ENCODE measurements at places on chromosomes 6 and 20.

GRCh38 chr20:24863356-24863755 is 85.7 kb upstream of the CST7 start:
- peak; percentile 59 for DNase-seq

DNA sequence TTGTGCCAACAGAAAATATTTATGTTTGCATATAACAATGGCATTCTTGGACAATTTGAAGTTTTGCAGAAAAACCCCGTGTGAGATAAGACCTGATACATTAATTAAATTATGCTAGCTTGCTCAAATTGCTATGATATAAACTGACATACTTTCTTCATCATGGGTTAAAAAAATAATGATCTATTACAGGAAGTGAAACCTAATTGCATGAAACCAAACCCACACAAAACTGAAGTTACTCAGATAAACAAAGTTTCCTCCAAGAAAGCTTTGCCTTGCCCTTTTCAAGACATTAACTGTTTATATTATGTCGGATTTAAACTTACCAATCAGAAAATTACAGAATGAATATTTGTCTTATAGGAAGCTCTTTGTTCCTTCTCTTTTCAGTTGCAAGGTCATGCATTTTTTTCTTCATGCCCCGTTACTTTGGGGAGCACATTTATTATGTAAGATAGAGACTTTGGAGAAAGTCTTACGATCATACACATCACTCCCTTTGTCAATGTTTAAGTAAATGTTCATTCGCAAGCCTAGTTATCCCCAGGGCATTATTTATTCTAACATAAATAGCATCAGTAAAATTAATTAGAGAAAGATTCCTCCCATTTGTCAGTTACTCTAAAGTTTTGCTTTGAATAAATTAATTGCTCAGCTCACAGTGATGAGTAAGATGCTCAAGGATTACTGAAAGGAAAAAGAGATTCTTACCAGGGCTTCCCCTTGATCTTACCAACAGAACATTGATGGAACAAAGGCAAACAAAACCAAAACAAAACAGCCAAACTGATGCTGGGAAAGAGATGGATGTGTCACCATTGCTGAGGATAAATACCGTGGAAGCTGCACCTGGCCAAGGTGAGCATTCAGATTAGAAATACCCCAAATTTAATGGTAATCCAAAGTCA is 14.8 kb upstream of the TMEM244 start:
- peak; percentile 31 for DNase-seq

GRCh38 chr20:57772349-57772964 is 62.6 kb upstream of the PMEPA1 start:
- peak; percentile 71 for DNase-seq

- DNase-seq = no peak
Observed at GRCh38 chr6:119442776-119443184, 93.2 kb upstream of the MAN1A1 start.

DNA sequence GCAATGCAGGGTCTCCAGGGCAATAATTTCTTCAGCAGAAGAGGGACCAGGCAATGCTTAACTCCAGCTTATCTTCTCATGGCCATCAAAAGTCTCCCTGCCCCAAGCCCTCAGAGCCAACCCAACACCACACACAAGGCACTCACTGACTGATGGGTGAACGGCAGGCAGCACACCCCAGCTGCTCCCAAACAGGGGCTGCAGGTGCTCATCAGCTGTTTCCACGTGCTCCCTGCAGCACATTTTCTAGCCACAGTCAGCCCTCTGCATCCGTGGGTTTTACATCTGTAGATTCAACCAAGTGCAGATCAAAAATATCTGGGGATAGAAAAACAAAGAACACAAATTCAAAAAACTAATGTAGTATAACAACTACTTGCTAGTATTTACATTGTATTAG is 4.0 kb upstream of the GABRR1 start:
- no peak for DNase-seq

DNA sequence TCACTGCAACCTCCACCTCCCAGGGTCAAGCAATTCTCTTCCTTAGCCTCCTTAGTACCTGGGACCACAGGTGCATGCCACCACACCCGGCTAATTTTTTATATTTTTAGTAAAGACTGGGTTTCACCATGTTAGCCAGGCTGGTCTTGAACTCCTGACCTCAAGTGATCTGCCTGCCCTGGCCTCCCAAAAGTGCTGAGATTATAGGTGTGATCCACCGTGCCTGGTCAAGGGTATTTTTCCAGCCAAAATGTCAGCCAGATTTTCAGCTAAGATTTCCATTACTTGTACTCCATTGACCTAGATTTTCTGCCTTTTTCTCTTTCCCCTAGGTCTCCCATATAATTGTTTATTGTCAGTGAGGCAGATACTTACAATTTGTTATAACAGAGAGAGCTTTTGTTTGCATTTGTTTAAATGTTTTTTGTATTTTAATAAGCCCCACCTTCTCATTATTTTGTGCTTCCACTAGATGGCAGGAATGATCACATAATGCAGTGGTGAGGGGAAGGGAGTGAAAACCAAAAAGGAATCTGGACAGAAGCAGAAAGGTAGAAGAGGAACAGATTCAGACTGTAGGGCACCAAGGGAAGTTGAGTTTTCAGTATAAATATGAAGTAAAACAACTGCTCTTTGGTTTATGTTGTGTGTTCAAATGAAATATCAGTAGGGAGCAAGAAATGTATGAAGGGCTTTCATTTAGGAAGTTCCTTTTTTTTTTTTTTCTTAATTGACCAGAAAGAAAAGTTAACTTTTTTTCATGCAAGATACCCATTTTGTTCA is 29.7 kb downstream of the RPF2 start:
- peak; percentile 59 for DNase-seq

DNA sequence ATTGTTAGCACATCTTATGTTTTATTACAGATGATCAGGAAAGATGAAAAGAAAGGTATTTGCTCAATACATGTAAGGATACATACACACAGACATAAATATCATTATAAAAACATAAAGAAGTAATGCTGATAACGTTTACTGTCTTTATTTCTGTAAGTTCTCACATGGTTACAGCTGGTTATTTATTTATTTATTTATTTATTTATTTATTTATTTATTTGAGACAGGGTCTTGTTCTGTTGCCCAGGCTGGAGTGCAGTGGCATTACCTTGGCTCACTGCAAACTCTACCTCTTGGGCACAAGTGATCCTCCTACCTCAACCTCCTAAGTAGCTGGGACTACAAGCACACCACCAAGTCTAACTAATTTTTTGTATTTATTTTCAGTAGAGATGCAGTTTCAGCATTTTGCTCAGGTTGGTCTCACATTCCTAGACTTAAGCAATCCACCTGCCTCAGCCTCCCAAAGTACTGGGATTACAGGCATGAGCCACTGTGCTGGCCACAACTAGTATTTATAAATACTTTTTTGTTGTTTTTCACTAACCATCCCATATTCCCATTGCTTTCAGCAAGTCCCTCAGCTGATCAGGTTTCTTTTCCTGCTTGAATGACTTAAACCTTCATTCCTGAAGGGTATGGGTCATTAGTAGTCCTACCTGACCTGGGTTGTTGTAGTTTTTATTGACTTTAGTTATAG is 35.8 kb downstream of the HLA-B start:
- no peak for DNase-seq

DNA sequence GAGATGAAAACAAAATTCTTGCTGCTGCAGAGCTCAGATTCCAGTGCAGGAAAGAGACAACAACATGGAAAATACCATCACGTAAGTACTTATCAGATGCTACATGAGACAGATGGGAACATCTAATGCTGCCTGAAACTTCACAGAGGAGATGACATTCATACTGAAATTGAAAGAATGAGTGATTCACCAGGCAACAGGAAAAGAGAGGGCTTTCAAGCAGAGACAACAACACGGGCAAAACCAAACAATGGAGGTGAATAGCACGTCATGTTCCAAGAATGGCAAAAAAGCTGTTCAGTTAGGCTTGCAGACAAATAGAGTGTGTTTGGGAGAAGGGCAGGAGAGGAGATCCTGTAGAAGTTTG is 39.3 kb downstream of the GTF2H5 start:
- peak; percentile 93 for DNase-seq

- no peak for DNase-seq
Observed at GRCh38 chr6:50698546-50698945, 14.8 kb upstream of the TFAP2D start.

- DNase-seq = peak; percentile 85
Observed at GRCh38 chr6:158879180-158879579, 60.0 kb upstream of the EZR start.

DNA sequence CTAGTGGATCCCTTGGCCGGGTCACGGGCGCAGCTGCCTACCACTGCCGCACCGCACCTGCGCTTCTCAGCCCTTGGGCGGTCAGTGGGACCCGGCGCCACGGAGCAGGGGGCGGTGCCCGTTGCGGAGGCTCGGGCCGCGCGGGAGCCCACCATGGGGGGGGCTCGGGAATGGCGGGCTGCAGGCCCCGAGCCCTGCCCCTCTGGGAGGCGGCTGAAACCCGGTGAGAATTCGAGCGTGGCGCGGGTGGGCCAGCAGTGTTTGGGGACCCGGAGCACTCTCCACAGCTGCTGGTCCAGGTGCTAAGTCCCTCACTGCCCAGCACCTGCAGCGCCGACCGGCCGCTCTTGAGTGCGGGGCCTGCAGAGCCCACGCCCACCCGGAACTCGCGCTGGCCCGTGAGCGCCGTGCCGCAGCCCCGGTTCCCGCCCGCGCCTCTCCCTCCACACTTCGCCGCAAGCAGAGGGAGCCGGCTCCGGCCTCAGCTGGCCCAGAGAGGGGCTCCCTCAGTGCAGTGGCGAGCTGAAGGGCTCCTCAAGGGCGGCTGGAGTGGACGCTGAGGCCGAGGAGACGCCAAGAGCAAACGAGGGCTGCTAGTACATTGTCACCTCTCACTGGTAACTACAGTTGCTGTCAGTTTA is 120.5 kb upstream of the TMEM170B start:
- no peak for DNase-seq

GRCh38 chr6:134477991-134478635 is 160.2 kb upstream of the SGK1 start:
- DNase-seq = peak; percentile 51

DNA sequence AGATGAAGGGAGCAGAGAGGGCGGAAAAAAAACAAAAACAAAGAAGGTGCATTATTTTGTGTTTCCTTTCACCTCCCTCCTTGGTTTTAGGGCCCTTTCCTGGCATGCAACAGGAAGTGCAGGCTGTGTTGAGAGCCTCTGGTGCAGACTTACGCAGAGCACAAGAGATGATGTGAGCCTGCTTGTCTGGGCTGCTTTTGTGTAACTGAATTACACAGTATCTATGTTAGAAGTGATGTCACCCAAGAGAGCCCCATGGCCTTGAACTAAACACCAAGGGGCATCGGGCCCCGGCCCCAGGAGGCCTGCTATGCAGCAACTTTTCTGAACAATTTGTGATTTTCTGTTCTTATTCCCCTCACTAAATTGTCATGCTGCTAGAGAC is 25.5 kb downstream of the GNAS start:
- DNase-seq = no peak

GRCh38 chr6:128259730-128260685 is 260.4 kb downstream of the PTPRK start:
- no peak for DNase-seq

DNA sequence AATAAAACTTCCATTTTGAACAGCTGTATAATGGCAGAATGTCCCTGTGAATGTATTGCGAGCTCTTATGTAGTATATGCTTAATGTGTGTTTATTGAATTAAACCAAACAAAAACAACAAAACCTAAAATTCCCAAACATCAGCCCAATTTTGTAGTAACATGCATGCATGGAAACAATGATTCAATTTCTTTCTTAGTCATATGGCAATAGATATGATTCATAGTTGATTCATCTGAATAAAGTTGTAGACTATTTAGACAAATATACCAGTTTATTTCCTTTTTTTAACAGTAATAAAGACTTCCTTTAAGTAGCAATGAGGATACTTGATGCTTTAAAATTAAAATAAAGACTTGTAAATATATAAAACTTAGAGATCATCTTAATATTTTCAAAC is 670.6 kb downstream of the CD109 start:
- DNase-seq = peak; percentile 34

All from iris pigment epithelial cell (primary cell).